Skeletal muscle cell (primary cell): ENCODE measurements at places on chromosomes 11 and 22.

- no peak for DNase-seq
These were observed 43.0 kb downstream of the RASSF10 start for GRCh38 chr11:13052130-13052571.

- no peak for DNase-seq
These were observed 33.7 kb downstream of the PISD start for GRCh38 chr22:31628362-31628761.

- no peak for DNase-seq
These were observed 12.2 kb downstream of the BDNF start for GRCh38 chr11:27688076-27688475.

DNA sequence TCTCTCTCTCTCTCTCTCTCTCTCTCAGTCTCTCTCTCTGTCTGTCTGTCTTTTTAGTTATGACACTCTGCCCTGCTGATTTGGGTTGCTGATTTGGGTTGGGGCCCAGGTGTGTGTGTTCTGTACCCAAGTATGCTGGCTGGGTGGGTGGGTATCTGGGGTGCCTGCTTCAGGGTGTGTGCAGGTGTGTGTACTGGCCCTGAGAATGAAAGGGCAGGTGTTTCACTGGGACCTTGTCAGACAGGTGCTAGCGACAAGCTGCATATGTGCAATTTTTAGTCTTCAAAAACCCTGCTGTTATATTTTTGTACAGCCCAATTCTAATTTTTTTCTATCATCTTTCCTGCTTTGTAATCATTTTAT, 943 bp downstream of the CSF2RB start:
- no peak for DNase-seq

GRCh38 chr11:130773244-130773820, 142.9 kb downstream of the SNX19 start:
- DNase-seq, result no peak

- no peak for DNase-seq
These were observed 51.5 kb upstream of the RAB1B start for GRCh38 chr11:66216911-66217310.

DNA sequence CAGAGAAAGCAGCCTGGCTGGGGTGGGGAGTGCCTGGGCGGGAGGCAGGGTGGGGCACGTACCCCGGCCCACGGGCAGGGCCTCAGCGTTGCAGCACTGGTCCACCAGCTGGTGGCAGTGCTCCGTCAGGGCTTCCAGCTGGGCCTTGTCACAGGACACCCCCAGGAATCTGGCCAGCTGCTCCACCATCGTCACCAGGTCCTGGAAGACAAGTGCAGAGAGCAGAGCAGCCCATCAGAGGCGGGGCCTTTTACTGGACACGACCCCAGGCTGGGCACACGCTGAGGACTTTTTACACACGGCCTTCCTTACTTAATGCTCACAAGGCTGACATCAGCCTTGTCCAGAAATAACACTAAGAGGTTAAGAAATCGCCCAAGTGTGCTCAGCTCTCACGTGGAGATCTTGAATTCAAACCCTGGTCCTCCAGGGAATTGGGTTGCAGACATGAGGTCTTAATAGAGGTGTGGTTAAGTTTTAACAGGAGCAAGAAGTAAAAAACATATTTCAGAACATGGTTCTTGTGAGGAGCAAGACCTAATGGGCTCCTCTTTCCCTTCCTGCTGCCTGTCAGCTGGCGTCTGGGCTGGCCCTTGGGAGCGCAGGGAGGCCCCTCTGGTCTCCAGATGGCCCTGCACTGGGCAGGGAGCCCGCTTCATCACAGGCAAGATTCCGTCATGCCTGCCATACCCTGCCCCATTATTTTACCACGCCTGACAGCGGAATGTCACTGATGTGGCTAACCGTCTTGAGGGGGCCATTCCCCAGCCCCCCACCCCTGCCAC, 17.1 kb upstream of the EFCAB6 start:
- DNase-seq, result peak; percentile 63

DNA sequence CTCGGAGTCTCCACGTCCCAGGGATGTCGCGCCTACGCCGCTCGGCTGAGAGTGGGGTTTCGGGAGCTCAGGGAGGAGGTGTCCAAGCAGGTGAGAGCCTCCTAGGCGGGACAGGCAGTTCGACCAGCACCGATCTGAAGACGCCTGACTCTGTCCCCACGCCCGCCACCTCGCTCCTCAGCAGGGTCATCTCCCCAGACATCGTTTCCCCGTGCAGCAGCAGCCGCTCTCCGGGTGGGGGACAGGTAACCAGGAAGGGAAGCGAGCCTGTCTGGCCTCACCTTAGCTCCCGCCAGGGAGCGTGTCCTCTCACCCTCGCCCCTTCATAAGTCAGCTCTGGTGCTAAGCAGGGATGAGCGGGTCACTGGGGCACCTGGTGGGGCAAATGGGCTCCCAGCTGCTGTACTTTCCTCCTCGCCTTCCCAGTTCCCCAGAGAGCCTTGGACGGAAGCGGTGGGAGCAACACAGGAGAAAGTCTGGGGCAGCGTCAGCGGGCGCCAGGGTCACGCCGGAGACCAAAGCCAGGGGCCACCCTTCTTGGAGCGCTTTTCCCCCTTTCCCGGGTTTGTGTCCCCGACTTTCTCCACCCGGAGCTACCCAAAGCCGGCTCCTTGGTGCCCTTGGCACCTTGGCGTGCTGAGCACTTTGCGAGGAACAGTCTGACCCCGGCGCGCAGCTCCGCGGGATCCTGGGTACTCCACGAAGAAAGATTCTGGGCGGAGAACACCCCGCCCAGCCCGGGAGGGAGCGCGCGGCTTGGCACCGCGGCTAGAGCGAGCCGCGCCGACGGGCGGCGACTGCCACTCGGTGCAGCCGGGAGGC, 1.6 kb downstream of the SPON1 start:
- DNase-seq, result no peak

DNA sequence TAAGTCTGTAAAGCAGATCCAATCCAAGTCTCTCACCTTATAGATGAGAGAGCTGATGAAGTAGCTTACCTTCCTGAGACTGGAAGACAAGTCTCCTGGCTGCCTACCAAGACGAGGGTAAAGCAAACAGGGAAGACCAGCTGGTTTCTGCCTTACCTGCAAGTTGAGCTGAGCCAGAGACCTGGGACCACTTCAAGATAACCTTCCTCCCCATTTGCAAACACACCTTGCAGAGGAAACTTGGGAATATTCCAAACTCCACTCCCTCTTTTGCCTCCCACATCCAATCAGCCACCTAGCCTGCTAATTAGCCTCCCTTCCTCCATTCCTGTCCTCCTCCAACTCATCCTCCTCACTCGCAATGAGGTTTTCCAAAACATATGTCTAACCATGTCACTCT, 23.4 kb upstream of the ROBO3 start:
- no peak for DNase-seq

DNA sequence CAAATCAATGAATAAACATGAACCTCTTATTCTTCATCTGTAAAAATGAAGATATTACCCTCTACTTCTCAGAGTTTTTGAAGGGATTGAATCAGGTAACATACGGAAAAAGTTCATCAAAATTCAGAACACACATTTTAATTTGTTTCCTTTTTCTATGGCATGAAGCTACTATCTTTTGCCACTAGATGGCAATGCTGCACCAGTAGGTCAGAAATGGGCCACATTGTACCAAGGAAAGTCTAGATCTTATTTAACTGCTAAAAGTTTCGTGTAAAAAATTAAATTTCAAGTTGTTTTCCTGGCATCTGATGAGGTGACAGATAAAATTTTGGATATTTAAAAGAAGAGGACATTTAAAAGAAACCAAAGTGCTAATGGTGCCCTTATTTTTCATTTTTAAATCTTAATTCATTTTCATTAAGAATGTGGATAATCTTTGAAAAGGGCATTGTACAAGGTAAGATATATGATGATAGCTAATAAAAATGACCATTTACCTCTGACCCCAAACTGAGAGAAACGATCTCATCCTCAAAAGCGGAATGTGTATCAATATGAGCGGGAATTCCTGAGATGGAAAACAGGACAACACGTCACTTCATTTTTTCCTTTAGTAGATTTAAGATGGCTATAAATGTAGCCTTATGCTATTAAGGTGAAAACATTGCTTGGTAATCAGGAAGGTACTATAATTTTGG, 16.1 kb downstream of the ALKBH8 start:
- DNase-seq, result no peak

DNA sequence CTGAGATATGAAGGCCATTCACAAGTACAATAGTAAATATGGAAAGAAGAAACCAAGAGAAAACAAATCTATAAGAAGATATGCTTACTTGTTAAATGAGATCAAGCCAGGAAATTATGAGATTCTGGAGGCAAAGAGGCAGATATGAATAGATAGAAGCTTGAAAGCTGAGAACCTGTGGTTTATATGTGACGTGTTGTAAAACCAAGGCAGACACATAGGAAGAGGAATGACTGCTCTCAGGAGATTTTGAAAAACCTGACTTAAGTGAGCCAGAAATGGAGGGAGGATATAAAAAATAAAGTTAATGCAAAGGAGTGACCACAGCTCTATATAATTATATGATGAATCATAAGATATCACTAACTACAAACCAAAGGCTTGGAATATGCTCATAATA, 1160.5 kb upstream of the CNTN5 start:
- no peak for DNase-seq

- no peak for DNase-seq
These were observed 1197.3 kb downstream of the BRD1 start for GRCh38 chr22:48630433-48630754.

GRCh38 chr22:38418589-38418988, 36.4 kb downstream of the KCNJ4 start:
- DNase-seq, result no peak

GRCh38 chr22:36360871-36361383, 26.8 kb downstream of the MYH9 start:
- no peak for DNase-seq

DNA sequence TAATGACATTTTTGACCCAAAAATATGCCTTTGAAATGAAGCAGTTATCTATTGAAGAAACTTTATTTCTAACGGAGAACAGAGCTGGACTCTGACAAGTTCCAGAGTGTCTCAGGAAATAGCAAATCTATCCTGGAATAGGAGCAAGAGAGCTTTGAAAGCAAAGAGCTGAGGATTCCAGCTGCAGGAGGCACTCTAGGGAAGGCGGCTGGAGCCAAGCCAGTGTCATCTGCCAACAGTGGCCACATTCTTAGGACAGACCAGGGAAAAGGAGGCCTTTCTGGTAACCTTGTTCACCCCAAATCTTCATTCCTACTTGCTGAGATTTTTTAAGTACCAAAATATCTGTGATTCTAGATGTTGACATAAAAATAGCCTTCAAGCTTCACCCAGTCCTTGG, 493.5 kb upstream of the B3GAT1 start:
- no peak for DNase-seq

- DNase-seq, result no peak
These were observed 254.0 kb upstream of the CCDC90B start for GRCh38 chr11:83540112-83540675.

DNA sequence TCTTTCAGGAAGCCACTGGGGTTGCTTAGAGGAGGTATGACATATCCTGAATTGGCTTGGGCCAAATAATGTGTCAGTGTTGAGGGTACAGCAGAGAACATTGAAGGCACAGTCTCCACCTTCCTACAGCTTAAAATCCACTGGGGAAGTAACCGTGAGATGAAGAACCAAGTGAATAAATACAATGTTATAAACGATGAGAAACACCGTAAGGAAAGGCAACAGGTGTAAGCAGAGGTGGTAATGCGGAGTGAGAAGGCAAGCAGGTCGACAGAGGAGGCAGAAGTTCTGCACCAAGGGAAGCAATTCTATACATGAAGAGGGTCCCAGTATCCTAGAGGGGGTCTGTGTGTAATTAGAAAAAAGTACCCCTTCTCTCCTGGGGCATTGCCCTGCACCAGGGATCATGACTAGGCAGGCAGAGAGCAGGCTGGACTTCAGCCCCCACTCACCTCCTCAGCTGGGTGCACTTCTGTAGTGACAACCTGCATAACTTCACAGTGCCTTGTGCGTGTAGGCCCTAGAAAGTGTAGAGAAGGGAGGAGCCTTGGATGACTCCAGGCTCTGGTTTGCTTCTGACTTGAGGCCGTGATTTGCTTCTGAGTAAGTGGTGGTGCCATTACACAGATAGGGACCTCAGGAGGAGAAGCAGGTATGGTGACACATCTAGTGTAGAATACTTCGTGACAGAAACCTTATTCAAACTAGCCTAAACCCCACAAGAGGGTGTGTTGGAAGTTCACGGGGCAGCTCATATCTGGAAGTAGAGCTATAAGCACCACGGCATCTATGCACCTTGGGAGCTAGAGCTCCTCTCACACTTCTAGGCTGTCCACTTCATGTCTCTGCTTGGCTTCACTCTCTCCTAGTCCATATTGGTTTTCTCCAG, 4.9 kb downstream of the MYOD1 start:
- DNase-seq, result no peak

- no peak for DNase-seq
These were observed 20.8 kb upstream of the ATP5MG start for GRCh38 chr11:118380571-118380970.

- DNase-seq, result no peak
These were observed 27.9 kb downstream of the NAV2 start for GRCh38 chr11:19740586-19740985.

DNA sequence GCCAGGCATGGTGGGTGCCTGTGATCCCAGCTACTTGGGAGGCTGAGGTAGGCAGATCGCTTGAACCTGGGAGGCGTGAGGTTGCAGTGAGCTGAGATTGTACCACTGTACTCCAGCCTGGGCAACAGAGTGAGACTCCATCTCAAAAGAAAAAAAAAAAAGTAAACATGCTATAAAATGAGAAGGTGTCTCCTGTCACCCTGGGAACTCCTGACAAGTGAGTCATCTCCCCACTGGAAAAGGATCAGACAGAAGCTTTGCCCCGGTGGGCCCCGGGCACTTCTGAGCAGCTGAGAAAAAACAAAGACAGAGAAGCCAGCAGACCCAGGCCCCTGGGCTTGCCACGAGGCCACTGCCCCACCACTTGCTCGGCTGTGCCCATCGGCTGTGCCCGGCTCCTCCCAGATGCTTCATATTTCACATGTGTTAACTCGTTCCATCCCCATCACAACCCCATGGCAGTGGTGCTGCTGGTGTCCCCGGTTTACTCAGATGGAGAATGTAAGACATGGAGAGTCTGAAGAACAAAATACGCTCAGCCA, 22.3 kb downstream of the TTLL1 start:
- DNase-seq, result no peak

GRCh38 chr11:120546312-120547205, 35.0 kb downstream of the GRIK4 start:
- DNase-seq, result peak; percentile 84

DNA sequence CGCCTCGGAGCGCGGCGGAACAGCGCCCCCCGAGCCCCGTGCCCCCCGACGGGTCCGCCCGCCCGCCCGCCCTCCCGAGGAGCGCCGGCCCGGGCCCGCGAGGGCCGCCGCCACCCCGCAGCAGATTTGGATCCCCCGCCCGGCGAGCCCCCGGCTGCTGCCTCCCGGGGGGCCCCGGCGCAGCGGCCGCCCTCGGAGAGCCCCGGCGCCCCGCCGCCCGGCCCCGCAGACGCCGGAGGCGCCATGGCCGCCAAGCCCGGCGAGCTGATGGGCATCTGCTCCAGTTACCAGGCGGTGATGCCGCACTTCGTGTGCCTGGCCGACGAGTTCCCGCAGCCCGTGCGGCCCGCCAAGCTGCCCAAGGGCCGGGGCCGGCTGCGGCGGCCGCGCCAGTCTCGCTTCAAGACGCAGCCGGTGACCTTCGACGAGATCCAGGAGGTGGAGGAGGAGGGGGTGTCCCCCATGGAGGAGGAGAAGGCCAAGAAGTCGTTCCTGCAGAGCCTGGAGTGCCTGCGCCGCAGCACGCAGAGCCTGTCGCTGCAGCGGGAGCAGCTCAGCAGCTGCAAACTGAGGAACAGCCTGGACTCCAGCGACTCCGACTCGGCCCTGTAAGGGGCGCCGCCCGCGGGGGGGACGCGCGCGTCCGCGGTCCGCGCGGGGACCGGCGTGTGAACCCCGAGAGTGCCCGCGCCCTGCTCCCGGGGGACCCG, 380 bp downstream of the C11orf96 start:
- DNase-seq, result no peak

- DNase-seq, result peak; percentile 55
These were observed 881.4 kb upstream of the CHORDC1 start for GRCh38 chr11:91104237-91104636.
